ENCODE measurements at places on chromosomes 7 and 10.

DNA sequence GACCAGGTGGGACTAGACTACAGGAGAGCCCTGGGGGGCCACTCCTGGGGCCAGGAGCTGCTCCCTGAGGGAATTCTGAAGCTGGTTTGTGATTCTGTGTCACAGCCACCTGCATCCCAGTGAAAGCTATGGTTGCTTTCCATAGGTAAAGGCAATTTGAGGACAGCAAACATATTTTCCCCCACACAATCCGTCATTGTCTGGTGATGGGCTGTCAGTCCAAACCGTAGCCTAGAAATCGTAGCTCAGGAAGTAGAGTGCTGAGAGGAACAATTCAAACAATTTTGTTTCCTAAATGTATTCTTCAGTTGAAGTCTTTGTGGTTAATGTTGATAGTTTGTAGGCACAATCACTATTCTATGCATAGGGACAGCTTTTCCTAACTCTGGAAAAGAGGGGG is 106.0 kb upstream of the INSYN2A start:
- no peak for DNase-seq

GRCh38 chr7:159046300-159046699 is 98.4 kb downstream of the VIPR2 start:
- DNase-seq, result no peak

GRCh38 chr10:37856881-37857286 is 526 bp downstream of the ZNF248 start:
- no peak for DNase-seq

DNA sequence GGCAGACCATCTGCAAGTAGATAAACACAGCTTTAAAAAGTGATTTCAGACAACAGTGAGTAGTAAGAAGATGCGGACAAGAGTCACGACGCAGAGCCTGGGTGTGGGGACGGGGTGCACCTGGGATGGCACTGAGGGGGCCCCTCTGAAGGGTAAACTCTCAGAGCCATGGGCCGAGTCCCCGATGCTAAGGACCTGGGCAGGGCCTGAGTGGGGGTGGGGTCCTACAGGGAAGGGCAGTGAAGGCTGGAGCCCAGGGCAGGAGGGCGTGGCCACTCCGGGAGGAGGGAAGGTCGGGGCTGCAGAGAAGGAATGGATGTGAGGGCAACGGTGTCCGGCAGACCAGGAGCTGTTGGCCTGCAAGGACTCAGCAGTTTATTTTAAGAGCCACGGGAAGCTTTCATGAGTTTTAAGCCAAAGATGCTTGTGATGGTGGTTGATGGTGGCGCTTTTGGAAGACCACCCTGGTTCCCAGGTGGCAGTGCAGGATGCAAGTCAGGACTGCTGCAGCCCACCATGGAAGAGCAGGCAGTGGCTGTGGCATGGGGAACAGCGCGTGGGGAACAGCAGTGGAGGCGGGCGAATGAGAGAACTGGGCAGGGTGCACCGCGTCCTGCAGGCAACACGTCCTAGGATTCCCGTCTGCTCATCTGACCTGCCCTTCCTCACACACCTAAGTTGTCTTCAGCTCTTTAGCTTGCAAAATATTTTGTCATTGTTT is 296.8 kb downstream of the DNAJB6 start:
- DNase-seq, result no peak

GRCh38 chr10:131035779-131036178 is 275.7 kb downstream of the TCERG1L start:
- no peak for DNase-seq

- DNase-seq, result no peak
Observed at GRCh38 chr7:120984406-120984805, 4.1 kb upstream of the CPED1 start.

GRCh38 chr7:15643000-15643705 is 43.3 kb downstream of the MEOX2 start:
- DNase-seq, result no peak

GRCh38 chr10:128324058-128324827 is 198.0 kb upstream of the MKI67 start:
- no peak for DNase-seq

DNA sequence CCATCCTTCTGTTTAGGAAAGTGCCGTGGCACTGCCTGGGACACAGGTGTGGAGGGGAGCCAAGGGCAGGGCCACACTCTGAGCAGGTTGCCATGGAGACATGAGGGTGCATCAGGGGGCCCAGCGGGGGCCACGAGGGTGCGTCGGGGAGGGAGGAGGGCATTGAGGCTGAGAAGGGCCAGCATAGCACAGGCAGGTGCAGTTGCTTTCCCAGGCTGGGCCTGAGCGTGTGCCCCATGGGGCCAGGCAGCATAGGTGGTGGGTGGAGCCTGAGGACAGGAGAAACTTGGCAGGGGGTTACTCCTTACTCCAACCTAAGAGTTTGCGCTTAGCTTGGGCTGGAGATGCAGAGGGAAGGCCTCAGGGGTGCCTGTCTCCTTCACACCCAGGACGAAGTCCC is 15.2 kb downstream of the YKT6 start:
- no peak for DNase-seq

- no peak for DNase-seq
Observed at GRCh38 chr10:112792487-112793201, 157.4 kb upstream of the TCF7L2 start.

- DNase-seq, result no peak
Observed at GRCh38 chr10:73953665-73954064, 42.7 kb downstream of the PLAU start.

DNA sequence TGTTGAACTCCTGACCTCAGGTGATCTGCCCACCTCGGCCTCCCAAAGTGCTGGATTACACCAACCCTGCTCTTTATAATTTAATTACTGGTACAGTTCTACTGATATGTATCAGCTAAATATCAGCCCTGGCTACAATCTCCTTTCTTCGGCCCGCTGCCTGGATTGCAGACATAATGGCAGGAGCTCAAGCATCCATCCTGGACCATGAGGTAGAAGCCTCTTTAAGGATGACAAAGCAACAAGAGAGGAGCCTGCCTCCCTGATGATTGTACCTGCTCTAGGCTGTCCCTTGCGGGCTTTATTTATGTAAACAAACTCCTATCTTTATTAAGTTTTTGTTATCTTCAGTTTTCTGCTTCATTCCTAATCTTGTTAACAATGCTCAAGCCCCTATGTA is 5.6 kb upstream of the PSAP start:
- no peak for DNase-seq

- no peak for DNase-seq
Observed at GRCh38 chr10:32132357-32132946, 76.2 kb upstream of the KIF5B start.

GRCh38 chr10:104123397-104123796 is 1.4 kb downstream of the SFR1 start:
- DNase-seq, result no peak

DNA sequence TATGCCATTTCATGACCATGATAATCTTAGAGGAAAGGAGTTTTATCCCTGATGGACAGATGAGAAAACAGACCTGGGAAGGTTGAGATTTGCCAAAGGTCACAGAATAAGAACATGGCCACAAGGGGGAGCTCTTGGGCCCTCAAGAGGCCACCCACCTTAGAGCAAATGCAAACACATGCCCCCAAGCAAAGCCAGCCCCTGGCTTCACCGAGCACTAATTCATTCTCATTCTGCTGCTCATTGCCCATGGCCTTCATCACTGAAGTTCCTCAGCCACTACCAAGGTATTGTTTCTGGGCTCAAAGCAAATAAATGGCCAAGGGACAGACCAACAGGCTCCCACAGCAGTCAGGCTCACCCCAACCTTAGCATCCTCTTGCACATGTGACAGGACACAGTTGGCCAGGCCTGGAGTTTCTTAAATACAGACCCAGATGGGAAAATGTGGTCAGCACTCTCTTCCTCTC is 44.2 kb downstream of the PDLIM1 start:
- DNase-seq, result peak; percentile 27

DNA sequence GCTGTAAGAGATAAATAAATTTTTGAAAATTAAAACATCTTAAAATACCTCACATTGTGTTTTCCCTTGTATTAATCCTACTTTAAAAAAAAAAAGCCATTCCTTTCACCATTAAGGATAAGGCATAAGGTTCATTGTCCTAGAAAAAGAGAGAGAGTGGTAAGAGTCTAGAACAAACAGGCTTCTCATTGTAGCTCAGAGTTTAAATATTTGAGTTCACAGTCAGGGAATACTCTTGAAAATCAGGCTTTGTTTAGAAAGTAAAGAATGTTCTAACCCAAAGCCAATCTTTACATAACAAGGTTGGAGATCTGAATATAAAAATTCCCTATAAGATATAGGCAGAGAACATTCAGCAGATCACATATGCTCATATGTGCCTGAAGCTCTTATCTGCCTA is 40.2 kb upstream of the TES start:
- no peak for DNase-seq

GRCh38 chr10:18217577-18217976 is 77.4 kb downstream of the CACNB2 start:
- no peak for DNase-seq

Measured in stimulated activated CD8-positive, alpha-beta memory T cell treated with anti-CD3 and anti-CD28 coated beads, Interleukin-4, amount 100 ng/mL, for 1 hour (primary cell).